Suppressor macrophage (primary cell): ENCODE measurements at places on chromosomes 12 and 14.

GRCh38 chr14:34231626-34232025 lies 230.4 kb downstream of the SPTSSA start:
- DNase-seq = no peak

DNA sequence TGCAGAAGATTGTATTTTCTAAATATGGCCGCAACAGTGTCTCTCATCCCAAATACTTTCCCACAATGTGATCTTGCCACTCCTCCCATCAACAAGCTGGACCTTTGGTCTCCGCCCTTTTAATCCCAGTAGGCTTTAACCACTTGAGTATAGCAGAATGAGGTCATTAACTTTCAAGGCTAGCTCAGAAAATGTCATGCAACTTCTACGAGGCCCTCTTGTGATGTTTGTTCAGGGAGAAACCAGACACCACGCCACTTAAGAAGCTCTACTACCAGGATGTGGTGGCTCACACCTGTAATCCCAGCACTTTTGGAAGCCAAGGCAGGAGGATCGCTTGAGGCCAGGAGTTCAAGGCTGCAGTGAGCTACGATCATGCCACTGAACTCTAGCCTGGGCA lies 20.1 kb upstream of the OR6J1 start:
- no peak for DNase-seq

DNA sequence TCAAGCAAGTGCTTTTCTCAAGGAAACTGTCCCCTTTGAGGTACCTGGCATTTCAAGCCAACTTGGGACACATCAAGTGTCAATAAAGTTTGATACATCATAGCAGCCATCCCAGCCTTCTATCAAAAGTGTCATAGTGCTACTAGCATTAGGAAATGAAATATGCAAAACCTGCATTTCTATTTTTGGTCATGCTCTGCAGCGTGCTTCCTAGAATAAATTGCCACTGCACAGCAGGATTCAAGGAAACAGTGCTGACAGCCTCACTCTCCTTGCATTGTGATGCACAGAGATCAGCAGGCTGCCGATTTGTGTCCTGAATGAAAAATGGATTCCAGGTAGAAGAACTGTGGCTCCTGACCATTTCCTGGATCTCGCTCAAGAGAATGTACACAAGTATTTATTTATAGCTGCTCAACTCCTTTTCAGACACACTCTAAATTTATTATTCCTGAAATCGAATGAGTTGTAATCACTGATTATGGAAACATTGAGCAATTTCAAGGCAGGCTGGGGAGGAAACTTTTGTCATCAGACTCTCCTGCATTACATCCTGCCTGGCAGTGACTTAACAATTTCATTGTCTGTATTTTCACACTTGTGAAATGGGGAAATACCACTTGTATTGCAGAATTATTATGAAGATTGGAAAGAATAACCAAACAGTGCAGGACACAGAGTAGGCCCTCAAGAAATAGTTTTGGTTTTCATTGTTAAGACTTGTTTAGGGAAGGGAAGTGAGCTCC lies 120.9 kb downstream of the SLC38A6 start:
- DNase-seq = peak; percentile 56

GRCh38 chr14:61470261-61470960 lies 149.0 kb downstream of the PRKCH start:
- DNase-seq = no peak

GRCh38 chr12:32118806-32119205 lies 12.2 kb downstream of the BICD1 start:
- no peak for DNase-seq

DNA sequence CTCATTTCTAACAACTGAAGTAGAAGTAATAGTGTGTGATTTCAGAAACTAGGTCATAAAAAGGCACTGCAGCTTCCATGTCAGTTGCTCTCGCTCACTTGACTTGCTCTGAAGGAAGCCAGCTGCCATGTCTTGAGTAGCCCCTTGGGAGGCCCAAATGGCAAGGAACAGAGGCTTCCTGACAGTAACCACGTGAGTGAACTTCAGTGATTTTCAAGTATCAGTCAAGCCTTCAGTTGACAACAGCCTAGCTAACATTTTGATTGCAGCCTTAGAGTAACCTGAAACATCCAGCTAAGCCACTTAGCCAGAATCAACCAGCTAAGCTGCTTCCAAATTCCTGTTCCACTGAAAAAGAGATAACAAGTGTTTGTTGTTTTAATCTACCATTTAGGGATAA lies 26.7 kb downstream of the TOGARAM1 start:
- no peak for DNase-seq

DNA sequence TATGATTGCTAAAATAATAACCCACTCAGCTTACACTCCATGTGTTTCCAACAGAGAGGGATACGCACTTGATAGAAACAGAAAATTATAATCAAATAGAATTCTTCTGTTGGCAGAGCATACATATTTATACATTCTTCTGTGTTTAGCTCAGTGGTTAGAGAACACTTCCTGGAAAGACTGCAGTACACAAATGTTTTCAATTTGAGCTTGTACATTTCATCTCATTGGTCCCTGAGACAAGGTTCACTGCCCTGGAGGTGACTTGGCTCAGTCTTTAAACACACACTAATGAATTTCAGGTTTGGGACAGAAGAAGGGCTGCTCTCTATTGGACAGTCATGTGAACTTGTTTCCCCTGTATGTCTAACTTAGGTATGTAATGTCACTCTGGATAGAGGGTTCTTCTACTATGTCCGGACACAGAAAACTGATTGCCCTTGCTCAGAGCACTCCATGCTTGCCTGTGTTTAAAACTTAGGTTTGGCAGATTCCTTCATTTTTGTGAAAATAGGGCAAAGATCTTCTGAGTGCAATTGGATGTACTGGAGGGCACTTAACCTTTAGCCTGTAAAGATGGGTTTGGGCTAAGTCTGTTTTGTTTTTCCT lies 22.9 kb downstream of the PROX2 start:
- no peak for DNase-seq

DNA sequence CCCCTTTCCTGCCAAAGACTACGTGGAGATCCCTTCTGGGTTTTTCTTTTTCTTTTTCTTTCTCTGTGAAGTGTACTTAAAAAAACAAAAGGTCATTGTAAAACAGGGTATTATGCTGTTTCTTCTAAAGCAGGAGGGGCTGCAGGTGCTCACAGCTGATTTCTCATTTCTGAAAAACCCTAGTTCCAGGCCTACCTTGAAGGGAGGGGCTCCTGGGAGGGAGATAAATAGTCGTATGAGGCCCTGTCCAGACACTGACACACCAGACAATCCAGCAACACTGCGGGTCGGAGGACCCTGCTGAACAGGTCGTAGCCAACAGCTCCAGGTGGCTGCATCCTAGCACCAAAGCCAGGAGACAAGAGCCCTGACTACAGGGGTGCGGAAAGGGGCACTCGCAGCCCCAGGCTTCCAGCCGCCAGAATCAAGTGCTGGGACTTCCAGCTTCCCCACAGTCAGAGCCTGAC lies 41.1 kb downstream of the PSMA6 start:
- DNase-seq = peak; percentile 27

GRCh38 chr14:24241829-24242443 lies 487 bp downstream of the TINF2 start:
- DNase-seq = peak; percentile 97

DNA sequence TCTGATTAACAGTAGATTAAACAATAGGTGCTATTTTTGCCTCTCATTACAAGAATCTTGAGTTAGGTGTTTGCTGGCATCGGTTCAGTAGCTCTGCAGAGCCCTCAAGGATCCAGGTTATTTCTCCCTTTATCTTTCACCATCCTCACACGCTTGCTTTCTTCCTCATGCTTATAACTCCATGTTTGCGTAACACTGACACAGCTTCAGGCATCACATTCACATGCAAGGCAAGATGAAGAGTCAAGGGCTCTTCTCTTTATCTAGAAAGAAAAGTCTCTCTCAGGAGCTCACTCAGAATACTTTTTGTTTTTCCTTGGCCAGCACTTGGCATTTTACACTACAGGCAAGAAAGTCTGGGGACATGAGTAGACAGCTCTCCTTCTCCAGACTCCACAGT lies 24.2 kb upstream of the PTHLH start:
- no peak for DNase-seq

DNA sequence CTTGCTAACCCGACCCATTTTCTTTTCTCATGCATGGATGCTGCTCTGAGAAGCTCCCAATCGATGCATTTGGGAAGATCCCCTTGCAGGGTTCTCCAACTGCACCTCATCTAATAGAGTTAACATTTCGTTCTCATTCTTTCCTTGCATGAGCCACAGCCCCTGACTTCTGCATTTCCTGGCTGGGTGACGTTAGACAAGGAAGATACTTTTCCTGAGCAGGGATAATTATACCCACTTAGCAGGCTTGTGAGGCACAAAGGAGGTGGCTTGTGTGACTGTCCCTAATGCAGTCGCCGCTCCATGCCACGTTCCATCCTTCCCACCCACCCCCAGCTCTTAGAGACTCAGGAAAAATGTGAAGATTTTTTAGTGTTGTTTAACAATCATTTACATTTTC lies 195.1 kb downstream of the CHST11 start:
- DNase-seq = peak; percentile 72
